ENCODE measurements at places on chromosomes 7 and 10.

GRCh38 chr10:112145263-112145662, 38.3 kb downstream of the GPAM start:
- H3K4me1 ChIP-seq = no peaks in the 10 kb centered on the region
- H3K36me3 ChIP-seq = peaks cover 4% of the 10 kb centered on the region
- H3K27me3 ChIP-seq = no peaks in the 10 kb centered on the region
- no peak overlapping the region for H3K4me3 ChIP-seq
- DNase-seq = no peak

- DNase-seq = no peak
- H3K27me3 ChIP-seq = no peaks in the 10 kb centered on the region
- no peak overlapping the region for H3K27ac ChIP-seq
- H3K4me3 ChIP-seq = no peak overlapping the region
- no peaks in the 10 kb centered on the region for H3K36me3 ChIP-seq
- H3K4me1 ChIP-seq = no peaks in the 10 kb centered on the region
Observed at GRCh38 chr7:71144963-71145362, 13.0 kb downstream of the GALNT17 start.

GRCh38 chr7:36790311-36790787, 66.1 kb upstream of the AOAH start:
- no peaks in the 10 kb centered on the region for H3K27me3 ChIP-seq
- peaks cover 2% of the 10 kb centered on the region for H3K4me1 ChIP-seq
- H3K27ac ChIP-seq = no peak overlapping the region

GRCh38 chr10:125531465-125531864, 151.5 kb downstream of the TEX36 start:
- H3K4me1 ChIP-seq = no peaks in the 10 kb centered on the region
- no peak overlapping the region for H3K4me3 ChIP-seq
- no peaks in the 10 kb centered on the region for H3K27me3 ChIP-seq
- H3K27ac ChIP-seq = no peak overlapping the region

DNA sequence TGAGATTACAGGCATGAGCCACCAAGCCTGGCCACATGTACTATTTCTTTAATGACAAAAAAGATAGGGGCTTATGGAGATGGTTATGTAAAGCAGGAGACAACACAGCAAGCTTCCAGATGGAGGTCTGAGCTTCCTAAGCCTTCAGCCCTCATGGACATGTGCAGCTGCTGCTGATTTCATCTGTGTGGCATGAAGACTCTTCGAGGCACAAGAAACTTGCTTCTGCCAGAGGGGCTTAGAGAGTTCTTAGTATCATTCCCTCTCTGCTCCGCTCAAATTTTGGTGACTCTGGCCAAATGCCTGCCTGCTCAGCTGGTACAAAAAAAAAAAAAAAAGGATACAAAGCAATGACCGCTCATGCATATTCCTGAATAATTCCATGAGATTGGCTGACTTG, 552.5 kb downstream of the TYW1 start:
- no peaks in the 10 kb centered on the region for H3K27me3 ChIP-seq
- DNase-seq = no peak
- H3K36me3 ChIP-seq = no peaks in the 10 kb centered on the region
- no peaks in the 10 kb centered on the region for H3K4me1 ChIP-seq
